Activated naive CD8-positive, alpha-beta T cell treated with anti-CD3 and anti-CD28 coated beads, Interleukin-2, amount 50 U/mL, for 16 hours (primary cell): ENCODE measurements at places on chromosomes 16 and 17.

GRCh38 chr16:82682767-82683166, 56.0 kb downstream of the CDH13 start:
- DNase-seq, result no peak

GRCh38 chr17:57541472-57542394, 203.4 kb downstream of the CCDC182 start:
- no peak for DNase-seq

- DNase-seq, result no peak
These were observed 138.1 kb downstream of the PARN start for GRCh38 chr16:14491861-14492529.

DNA sequence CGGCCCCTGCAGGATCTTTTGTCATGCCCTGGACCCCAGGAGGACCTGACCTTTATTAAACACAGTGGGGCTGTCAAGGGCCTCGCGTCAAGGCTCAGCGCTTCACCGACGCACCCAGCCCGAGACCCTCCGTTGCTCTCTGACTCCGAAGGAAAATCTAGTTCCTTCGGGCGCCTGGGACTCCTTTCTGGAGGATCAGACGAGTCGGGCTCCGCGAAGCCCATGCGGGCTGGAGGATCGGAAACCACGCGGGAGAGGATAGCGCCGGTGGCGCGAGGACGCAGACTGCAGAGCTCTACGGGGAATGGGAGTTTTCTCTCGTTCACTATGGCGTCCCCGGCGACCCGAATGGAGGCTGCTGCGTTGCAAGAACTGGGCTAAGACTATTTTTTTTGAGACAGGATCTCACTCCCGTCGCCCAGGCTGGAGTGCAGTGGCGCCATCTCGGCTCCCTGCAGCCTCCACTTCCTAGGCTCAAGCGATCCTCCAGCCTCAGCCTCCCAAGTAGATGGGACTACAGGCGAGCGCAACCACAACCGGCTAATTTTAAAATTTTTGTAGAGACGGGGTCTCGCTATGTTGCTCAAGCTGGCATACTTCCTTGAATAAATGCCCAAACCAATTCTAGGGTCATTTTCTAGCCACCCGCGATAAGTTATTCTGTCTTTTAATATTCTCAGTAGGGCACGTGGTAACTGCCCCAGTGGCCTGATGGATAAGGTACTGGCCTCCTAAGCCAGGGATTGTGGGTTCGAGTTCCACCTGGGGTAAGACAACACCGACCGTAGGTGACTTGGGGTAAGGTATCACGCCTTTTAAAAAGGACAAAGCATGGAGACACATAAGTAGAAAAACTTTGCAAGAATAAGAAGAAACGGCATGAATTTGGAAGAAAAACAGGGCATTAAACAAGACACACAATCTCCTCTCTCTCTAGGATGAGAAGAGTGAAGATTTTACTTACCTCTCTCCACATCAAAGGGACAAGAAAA, 5.5 kb downstream of the OR1F1 start:
- no peak for DNase-seq

DNA sequence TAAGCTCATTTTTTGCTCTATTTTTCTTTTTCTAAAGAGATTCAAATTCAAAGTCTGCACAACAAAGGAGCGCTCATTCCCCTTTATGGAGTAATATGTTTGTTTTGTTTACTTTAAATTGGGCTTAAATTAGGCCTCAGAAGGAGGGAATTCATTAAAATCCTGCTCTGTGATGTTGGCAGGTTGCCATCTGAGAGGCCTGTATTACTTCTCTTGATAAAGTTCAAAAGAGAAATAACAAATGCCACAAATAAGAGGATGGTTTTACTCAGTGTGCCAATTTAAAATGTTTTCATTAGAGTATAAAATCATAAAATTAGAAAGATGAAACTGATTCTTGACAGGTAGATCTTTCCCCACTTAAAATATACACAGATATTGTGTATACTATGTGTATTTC, 54.5 kb upstream of the HLF start:
- DNase-seq, result no peak

GRCh38 chr16:22225060-22225459, 19.0 kb downstream of the EEF2K start:
- no peak for DNase-seq

GRCh38 chr17:77631307-77631706, 327.2 kb upstream of the TNRC6C start:
- no peak for DNase-seq

- DNase-seq, result no peak
These were observed 63.4 kb downstream of the KLHDC4 start for GRCh38 chr16:87702325-87702811.

GRCh38 chr16:57341441-57342303, 16.9 kb upstream of the CCL22 start:
- DNase-seq, result no peak

DNA sequence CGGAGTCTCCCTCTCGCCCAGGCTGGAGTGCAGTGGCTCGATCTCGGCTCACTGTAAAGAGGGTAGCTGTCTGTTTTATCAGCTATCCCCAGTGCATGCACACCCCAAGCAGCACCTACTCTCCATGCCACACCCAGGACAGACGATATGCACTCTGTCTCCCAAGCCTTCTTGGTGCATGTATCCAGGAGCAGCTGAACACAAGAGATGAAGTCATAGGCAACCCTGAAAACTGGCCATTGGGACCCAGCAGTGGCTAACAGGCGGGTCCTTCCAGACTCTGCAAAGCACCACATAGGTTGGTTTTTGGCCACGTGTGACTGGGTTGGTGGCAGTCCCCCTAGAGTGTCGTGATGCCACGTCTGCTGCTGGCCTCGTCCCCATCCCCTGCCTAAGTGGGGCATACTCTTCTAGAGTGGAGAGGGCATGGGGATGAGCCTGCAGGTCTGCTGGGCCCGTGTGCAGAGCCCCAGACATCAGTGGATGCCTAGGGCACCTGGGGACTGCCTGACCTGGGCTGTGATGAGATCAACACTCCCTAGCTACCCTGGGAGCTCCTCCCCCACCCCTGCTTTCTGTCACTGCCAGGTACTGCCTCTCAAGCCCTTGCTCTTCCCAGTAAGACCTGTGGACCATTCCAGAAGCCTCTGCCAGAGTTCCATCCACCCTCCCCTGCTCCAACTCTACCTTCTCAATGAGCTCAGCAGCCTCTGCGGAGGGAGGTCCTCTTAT, 9.3 kb downstream of the PDE6G start:
- no peak for DNase-seq

GRCh38 chr17:82274134-82275020, 877 bp upstream of the CSNK1D start:
- no peak for DNase-seq

DNA sequence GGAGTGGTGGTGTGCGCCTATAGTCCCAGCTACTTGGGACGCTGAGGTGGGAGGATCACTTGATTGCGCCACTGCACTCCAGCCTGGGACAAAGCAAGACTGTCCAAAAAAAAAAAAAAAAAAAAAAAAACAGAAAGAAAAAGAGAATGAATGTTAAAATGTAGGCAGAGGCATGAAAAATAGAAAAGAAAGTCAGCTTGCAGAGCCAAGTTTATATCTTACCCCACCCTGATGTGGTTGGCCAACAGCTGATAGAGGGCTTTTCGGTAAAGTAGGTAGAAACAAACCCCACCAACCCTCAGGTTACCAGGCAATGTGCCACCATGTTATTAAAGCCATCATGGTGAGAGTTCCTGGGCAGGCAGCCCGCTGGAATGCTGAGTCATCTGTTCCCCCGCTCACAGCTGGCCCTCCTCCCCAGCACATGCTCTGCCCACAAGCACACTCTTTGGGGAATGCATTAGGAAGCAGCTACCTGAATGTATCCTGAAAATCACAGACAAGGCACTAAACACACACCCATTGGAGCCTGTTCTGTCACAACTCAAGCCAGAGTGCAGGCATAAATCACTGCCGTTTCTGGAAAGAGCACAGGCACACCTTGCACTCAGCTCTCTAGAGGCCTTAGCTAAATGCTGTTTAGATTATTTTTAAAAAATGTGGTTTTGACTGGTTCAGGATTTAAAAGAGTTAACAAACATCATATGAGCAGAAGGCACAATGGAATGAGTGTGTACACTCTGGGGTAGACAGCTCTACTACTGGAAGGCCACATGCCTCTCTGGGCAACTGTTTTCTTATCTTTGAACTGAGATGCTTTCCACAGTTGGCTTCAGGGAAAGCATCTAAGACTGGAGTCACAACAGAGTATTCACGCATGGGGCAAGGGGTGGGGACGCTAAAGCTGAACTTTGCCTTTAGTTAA, 128.5 kb downstream of the PARN start:
- no peak for DNase-seq

GRCh38 chr16:29808219-29808900, 2.0 kb downstream of the MAZ start:
- no peak for DNase-seq

DNA sequence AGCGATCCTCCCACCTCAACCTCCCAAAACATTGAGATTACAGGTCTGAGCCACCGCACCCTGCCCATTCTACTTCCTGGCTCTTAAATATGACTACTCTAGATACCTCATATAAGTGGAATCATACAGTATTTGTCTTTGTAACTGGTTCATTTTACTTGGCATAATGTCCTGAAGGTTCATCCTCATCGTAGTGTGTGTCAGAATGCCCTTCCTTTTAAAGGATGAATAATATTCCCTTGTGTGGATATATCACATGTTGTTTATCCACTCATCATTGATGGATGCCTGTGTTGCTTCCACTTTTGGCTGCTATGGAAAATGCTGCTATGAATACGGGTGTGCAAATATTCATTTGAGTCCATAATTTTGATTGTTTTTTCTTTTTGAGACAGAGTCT, 5.7 kb upstream of the CETP start:
- no peak for DNase-seq

GRCh38 chr16:14476183-14476582, 153.9 kb downstream of the PARN start:
- no peak for DNase-seq

- DNase-seq, result no peak
These were observed 488 bp downstream of the C17orf113 start for GRCh38 chr17:42049834-42050392.

- no peak for DNase-seq
These were observed 41.2 kb downstream of the GTF3C1 start for GRCh38 chr16:27508476-27508875.

GRCh38 chr17:80696456-80696855, 151.8 kb downstream of the RPTOR start:
- DNase-seq, result no peak

- no peak for DNase-seq
These were observed 321.7 kb downstream of the C16orf95 start for GRCh38 chr16:86995456-86995855.

GRCh38 chr17:75615301-75615700, 17.9 kb upstream of the SMIM5 start:
- DNase-seq, result no peak

DNA sequence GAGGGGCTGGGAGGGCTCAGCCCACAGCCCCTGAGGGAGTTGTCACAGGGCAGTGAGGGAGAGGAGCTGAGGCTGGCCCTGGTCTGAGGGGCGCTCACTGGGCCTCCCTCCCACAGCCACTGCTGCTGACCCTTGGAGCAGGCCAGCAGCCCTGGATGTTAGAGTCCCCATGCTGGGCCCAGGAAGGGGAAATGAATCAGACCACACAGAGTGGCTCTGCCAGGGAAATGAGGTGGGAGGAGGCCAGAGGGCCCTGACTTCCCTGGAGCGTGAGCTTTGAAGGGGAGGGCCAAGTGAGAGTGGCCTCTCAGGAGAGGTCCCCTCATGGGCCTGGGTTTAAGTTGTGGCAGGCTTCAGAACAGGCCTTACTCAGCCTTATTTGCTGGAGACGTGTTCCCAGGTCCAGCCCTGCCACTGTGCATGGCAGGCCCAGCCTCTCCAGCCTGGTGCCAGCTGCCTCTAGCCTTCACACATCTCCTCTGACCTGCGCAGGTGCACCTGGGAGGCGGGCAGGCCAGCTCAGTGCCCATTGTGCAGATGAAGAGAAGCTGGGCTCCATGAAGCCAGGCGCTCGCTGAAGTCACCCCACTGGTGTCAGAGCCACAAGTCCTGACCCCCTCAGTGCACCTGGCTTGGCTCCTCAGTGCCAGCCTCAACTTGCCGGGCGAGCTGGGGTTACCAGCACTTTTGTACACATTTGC, 15.4 kb downstream of the GPT2 start:
- DNase-seq, result no peak

DNA sequence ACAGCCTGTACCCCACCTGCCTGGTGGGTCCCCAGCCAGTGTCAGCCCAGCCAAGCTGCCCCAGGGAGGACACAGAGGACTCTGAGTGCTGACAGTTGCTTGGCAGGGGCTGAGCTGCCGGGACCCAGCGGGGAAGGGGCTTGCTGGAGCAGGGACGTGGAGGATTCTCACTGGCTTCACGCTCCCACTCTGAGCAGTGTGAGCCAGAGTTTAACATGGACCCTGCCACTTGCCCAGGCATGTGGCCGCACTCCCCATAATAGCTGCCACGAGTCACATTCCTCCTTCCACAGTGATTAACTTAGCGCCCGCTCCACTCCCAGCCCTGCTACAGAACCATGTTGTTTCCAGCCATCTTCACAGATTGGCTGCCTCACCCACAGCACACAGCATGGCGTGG, 31.2 kb downstream of the SREBF1 start:
- no peak for DNase-seq

DNA sequence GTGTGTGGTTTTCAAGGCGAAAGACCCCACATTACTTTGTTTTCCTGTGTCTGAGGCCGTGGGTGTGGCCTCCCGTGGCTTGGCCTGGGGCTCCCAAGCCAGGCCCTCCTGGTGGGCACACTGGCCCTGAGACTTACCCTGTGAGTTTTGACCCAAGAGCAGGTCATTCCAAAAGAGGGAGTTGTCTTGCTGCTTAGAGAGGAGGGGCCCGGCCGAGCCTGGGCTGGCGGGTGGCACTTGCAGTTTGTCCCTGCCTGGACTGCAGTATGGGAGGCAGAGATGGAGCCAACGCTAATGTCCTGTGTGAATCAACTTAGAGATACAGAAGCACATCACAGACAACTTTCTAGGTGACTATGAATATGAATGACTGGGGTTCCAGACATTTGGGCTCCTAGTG, 22.7 kb downstream of the PLEKHG4 start:
- DNase-seq, result no peak

DNA sequence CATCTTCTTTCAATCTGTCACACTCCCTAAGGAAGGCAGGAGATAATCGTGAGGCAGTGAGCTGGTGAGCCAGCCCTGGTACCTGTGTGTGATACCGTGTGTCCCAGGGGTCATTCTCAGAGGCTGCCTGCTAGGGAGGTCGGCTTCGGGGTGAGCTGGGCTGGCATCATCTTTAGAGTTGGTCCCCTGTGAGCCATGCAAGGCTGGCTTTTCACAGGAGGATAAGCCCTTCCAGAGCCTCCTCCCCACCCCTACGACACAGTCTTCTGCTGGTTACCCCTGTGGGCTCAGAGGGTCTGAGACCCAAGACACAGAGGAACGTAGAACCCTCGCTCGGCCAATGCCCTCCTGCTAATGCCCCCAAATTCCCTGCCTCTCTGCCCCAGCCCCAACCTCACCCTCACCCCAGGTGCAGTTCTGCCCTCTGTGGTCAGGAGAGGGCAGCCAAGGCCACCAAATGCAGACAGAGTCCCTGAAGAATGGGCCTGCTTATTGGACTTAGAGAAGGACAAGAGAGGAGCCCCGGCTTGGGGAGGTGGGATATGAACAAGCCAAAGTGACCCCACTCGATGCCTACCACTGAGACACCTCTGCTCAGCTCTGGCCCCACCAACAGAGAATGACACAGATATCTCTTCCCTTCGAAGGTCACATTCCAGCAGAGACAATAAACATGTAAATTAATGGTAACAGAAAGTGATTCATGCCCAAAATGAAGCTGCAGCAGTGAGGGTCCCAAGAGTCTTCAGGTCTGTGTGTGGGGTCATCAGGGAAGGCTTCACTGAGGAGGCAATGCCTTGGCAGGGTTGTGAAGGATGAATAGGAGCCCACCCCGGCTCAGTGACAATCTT, 80.8 kb upstream of the CCL1 start:
- no peak for DNase-seq

GRCh38 chr16:71626858-71627213, 852 bp downstream of the MARVELD3 start:
- no peak for DNase-seq

GRCh38 chr17:40474419-40475002, 26.9 kb downstream of the TNS4 start:
- no peak for DNase-seq
